ENCODE measurements at places on chromosomes 4 and X.

DNA sequence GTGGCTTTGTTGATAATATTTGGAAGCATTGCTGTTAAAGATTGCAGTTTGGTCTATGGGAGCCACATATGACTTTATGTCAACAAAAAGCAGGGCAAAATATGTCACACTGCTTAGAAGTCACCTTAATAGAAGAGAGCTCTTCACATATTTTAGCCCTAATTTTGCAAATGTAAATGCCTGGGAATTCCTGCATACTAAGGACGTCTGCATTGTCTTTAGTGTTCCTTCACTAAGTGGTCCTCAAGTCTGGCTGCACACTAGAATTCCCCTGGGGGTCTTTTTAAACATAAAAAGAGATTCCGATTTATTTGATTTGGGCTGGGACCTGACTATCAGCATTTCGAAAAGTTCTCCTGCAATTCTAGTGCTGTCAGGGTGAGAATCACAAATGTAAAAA, 495.1 kb upstream of the FAM241A start:
- no peak for DNase-seq

- DNase-seq = no peak
Measured at GRCh38 chrX:8887004-8887403, 85.8 kb upstream of the FAM9A start.

GRCh38 chr4:112099701-112100297, 45.5 kb upstream of the FAM241A start:
- DNase-seq = peak; percentile 50

- no peak for DNase-seq
Measured at GRCh38 chr4:27828843-27829242, 968.2 kb downstream of the STIM2 start.

DNA sequence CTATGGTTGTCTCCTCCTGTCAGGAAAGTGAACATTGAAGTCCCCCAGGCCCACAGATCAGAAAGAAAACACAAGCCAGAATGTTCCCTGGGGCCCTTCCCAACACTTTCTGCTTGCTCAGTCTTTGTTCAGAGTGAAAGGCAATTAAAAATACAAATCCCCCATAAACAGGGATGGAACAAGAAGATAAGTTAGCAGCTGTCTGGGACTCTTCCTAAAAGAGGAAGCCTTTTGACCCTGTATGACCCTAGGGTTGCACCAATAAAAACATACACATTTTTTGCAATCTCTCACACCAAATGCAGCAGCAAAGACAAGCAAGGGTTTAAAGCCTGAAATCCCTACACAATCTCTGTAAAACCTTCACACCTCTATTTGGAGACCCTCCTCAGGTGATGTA, 22.6 kb downstream of the IRF2 start:
- no peak for DNase-seq

- DNase-seq = no peak
Measured at GRCh38 chrX:41761169-41761568, 37.2 kb downstream of the GPR82 start.

GRCh38 chr4:79065262-79065661, 126.0 kb upstream of the PAQR3 start:
- no peak for DNase-seq

DNA sequence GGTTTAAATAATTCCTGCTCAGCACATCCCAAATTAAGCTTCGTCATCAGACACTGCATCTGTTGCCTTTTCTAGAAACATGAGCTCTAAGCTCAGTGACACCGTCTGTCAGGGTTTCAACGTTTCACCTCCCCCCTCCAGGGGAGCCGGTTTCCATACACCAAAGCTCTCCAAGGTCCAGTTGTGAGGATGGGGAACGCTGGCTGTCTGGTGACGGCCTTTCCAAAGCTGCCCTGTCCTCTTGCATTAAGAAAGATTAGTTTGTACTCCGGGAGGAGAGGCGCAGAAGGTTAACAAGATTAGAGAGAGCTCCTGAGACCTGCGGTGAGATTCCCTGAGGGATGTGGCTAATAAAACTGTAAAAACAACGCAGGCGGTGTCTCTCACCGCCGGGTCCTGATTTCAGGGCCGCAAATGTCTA, 43.2 kb downstream of the ASMT start:
- no peak for DNase-seq

- peak; percentile 19 for DNase-seq
Measured at GRCh38 chr4:48944252-48944651, 37.7 kb upstream of the OCIAD2 start.

- no peak for DNase-seq
Measured at GRCh38 chrX:15911734-15912550, 57.3 kb upstream of the AP1S2 start.

GRCh38 chr4:156515295-156515694, 456.3 kb downstream of the PDGFC start:
- no peak for DNase-seq

GRCh38 chr4:38161208-38162113, 201.3 kb downstream of the PTTG2 start:
- DNase-seq = no peak

DNA sequence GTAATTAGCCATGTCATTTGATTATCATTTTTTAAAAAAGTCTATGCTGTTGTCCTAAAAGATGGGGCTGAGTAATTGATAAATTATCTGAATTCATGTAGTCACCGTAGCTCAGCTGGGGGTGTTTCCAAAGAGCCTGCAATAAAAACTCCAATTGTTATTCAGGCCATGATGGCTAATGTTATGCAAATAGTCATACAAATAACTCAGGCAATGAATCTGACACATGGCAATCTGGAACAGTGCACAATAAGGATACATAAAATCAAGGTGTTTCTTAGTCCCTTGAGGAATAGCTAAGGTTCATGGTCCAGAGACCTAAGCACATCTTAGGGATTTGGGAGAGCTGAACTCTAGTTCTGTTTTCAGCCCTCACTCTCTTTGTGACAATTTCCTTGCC, 15.2 kb downstream of the MMRN1 start:
- DNase-seq = no peak

DNA sequence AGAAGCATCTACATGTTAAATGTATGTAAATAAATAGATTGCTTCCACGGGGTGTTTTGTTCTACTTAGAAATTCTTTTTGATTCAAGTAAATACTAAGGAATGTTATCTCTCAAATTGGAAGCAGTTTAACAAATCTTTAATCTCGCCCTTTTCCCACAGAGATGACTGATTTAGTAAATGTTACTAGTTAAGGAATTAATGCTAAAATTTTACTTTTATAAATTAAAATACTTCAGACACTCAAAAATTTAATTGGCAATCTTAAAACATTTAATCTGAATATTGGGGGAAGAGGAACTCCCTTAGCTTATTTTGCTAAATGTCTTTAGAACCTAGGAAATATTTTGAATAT, 12.1 kb downstream of the LARP7 start:
- no peak for DNase-seq

DNA sequence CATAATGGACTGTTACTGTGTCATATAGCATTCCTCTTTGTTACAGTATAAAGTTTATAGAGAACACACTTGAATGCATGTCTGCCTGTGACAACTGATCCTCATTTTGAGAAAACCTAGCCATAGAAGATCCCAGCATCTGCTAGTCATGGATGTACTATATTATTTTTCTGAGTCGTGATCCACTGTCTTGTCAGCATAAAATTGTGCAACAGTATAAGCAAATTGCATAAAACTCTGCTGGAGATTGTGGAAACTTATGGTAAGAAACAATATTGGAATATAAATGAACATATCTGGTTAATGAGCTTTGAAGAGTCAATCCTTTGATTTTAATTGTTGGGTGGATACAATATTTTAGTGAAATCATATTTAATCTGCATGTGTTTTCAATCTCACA, 3.6 kb downstream of the NEIL3 start:
- DNase-seq = no peak

DNA sequence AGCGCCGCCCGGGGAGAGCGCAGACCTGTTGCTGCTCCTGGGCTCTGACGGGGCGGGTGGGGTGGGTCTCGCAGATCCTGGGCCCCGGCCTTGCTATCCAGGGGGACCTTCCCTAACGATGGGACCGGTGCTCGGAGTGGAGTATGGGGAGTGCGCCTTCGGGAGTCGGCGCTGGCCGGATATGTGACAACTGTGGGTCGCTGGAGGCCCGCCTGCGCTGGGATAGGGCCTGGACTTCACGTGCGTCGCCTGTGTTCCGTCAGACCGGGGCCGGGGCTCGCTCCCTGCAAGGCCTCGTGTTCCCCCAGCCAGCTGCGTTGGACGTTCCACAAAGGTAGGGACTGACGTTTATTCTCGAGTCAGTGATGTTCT, 1.3 kb downstream of the TBL1X start:
- peak; percentile 22 for DNase-seq

DNA sequence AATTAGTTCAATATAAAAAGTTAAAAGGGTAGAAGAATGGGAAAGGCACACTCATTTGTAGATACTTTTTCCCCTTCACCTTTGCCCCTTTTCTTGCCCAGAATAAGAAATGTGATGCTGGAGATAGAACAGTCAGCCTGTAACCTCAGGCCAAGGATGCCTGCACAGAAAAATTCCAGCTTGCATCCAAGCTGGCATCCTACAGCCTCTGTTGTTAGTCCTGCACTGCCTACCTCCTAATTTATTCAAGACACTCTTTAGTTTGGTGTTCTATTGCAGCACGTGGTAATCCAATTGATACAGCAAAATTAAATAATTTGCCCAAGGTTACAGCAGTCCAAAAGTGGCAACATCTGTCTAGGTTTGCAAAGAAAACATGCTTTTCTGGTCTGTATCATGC, 9.7 kb upstream of the USO1 start:
- DNase-seq = no peak

GRCh38 chr4:183098019-183098722, 886 bp upstream of the WWC2 start:
- peak; percentile 69 for DNase-seq

DNA sequence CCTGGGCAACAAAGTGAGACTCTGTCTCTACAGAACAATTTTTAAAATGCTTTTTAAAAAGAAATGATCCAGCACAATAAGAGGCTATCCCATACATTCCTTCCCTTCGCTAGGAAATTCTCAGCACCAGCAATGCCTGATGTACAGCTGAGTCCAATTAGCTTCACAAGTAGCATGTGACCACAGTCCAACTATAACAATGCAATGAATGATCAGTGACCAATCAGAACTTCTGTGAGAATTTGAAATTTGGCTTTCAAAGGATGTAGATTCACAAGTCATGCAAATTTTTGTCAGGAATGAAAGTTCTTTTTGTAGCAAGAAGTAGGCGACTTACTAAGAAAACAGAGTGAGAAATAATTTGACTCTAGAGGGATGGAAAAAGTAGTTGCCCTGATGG, 278.5 kb upstream of the UGT8 start:
- no peak for DNase-seq

DNA sequence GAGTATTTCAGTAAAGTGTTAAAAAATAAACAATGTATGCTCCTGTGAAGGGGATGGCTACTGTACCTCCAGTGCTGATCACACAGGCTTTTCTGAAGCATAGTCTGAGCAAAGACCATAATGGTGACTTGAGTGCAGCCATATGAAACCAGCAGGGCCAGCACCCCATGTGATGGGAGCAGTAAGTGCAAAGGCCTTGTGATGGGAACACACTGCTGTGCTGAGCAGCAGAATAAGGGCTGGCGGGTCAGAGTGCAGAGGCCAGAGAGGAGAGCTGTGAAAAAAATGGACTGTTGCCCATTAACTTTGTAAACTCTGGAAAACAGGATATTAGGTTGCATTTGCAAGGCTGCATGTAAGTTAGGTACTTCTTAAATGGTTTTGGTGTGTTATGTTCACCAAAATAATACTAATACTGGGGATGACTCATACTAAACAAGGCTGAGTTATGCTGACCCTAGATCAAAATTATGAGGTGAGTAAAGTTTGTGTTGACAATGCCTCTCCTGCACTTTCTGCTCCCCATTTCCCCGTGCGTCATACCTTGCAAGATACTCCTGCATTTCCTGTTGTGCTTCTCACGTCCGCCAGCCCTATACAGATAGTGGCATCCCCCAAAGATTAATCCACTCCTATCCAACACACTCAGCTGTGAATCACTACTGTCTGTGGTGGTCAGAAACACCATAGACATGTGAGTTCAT, 67.0 kb upstream of the FAM9A start:
- DNase-seq = no peak

- DNase-seq = no peak
Measured at GRCh38 chr4:82559735-82560120, 2.1 kb downstream of the TMEM150C start.

GRCh38 chr4:804804-805203, 21.1 kb downstream of the CPLX1 start:
- no peak for DNase-seq

GRCh38 chr4:98570151-98570797, 88.1 kb downstream of the TSPAN5 start:
- no peak for DNase-seq

DNA sequence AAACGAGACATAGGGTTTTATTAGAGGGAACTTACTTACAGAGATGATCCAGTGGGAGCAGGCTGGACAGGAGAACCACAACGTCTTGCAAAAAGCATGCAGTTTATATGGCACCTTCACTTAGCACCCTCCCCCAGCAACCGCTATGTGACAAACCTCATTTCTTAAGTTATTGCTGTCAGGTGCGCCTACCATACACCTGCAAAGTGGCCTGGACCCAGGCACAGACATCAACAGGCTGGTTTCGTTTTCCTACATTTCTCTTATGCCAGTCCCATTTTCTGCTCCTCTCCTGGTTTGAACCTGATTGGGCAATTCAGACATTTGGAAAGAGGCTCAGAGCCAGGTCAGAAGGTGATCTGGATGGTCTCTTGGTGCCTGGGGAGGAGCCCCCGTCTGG, 18.3 kb downstream of the RTL5 start:
- DNase-seq = no peak

DNA sequence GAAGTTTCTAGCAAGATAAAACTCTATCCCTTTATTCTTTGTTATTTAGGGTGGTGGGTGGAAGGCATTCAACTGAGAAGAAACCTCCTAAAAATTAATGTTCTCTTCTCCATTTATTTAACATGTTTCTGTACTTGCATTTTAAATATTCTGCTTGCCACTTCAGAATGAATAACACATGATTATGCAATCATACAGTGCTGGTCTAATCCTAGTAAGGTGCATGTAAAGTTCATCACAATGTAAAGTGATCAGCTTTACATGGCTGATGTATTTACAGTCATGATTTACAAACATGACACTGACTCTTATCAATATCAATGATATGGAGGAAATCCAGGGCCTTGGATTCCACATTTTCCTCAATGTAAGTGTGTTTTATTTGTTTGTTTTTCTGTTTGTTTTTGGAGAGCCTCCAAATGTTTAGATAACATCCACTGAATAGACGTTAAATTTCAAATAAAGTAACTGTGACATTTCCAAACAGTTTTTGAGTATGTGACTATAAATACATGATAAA, 342.1 kb upstream of the CTSO start:
- no peak for DNase-seq

GRCh38 chr4:76449362-76449767, 14.3 kb downstream of the SHROOM3 start:
- no peak for DNase-seq

GRCh38 chrX:34332334-34332733, 200.2 kb upstream of the FAM47A start:
- peak; percentile 3 for DNase-seq

- DNase-seq = no peak
Measured at GRCh38 chr4:81960961-81961360, 412.8 kb downstream of the HNRNPD start.

DNA sequence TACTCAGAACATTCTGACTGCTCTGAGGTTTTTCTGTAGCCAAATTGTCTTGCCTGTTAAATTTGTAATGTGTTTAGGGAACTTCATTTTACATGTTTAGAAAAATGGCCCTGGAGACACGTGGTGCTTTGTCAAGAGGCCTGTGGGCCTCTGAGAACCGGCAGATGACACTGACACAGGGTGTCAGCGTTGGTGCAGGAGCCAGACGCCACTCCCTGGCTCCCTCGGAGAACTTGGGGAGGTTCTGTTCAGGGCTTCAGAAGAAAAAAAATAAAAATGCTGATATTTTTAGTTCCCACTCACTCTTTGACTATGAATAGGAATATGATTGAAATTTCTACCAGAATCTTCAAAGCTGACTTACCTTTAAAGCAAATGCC, 190.9 kb upstream of the GATB start:
- no peak for DNase-seq
